ENCODE measurements at places on chromosomes 7 and 10. TPM values are rescaled to one million over a fixed set of nuclear protein-coding genes. Genes with fewer than 3 reads are reported as not detected.

Gene PTER
- 14.0 TPM for total RNA-seq

Gene GALNT17
- 65.4 TPM for total RNA-seq

DNA sequence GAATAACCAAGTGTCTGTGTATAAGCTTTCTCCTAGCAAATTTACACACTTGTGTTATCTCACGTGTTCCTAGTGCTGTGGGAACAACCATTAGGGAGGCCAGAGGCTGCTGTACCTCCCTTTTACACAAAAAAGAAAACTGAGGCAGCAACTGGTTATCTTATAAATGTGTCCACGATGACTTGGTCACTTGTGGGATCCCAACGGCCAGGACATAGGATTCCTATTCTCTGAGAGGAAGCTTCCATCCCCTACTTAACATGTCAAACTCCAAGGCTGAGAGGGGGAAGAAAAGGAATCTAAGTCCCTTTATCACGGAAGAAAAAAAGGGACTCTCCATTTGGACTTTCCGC, 484 bp downstream of the ZNF438 start:
- DNase-seq: no peak

- DNase-seq: no peak
Observed at GRCh38 chr7:40709062-40709964, 574.5 kb downstream of the SUGCT start.

GRCh38 chr10:49243610-49244283, 55.2 kb upstream of the C10orf71 start:
- DNase-seq: no peak

All from sciatic nerve (tissue), 2 donors.